ENCODE measurements at places on chromosomes 16 and 17.

- no peak for DNase-seq
These were observed 44.1 kb downstream of the ZNF423 start for GRCh38 chr16:49811644-49812334.

- no peak for DNase-seq
These were observed 19.9 kb downstream of the RPH3AL start for GRCh38 chr17:332558-333322.

DNA sequence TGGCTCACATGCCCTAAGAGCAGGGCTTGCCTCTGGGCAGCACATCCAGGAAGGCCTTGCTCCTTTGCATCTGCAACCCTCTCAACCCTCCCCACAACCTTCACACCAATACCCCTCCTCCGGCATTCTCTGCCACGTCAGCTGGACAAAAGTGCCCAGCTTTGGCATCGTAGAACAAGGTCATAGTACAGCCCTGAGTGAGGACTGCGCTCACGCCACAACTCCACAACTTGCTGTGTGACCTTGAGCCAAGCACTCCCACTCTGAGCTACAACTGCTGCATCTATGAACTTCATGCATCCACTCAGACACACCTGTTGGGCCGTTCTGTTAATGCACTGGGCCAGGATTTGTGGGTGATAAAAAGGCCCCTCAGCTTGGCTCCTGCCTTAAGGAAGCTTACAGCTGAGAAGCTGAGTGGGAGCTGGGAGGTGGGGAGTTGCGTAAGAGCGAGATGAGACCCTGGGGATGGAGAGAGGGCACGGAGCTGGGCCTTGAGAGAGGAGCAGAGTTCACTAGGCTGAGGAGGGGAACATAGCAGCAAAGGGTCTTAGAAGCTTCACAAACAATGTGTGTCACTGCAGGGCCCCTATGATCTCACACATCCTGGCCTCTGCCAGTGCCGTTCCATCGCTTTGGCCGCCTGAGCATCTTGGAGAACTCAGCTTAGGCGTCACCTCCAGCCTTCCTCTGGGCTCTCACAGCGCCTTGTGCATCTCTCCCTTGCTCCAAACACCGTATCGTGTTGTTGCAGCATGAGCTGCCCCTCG, 8.6 kb upstream of the MRC2 start:
- DNase-seq: no peak

- no peak for DNase-seq
These were observed 64.5 kb upstream of the CIBAR2 start for GRCh38 chr16:85176541-85177447.

GRCh38 chr17:8209907-8210760, at the start of gene AURKB:
Gene AURKB, minus strand, starts transcription at chr17:8210575. Its CDS starts 351 bp downstream, at chr17:8210224.
- DNase-seq: peak; percentile 92

GRCh38 chr16:19555938-19556771, 652 bp downstream of the VPS35L start:
- peak; percentile 62 for DNase-seq

DNA sequence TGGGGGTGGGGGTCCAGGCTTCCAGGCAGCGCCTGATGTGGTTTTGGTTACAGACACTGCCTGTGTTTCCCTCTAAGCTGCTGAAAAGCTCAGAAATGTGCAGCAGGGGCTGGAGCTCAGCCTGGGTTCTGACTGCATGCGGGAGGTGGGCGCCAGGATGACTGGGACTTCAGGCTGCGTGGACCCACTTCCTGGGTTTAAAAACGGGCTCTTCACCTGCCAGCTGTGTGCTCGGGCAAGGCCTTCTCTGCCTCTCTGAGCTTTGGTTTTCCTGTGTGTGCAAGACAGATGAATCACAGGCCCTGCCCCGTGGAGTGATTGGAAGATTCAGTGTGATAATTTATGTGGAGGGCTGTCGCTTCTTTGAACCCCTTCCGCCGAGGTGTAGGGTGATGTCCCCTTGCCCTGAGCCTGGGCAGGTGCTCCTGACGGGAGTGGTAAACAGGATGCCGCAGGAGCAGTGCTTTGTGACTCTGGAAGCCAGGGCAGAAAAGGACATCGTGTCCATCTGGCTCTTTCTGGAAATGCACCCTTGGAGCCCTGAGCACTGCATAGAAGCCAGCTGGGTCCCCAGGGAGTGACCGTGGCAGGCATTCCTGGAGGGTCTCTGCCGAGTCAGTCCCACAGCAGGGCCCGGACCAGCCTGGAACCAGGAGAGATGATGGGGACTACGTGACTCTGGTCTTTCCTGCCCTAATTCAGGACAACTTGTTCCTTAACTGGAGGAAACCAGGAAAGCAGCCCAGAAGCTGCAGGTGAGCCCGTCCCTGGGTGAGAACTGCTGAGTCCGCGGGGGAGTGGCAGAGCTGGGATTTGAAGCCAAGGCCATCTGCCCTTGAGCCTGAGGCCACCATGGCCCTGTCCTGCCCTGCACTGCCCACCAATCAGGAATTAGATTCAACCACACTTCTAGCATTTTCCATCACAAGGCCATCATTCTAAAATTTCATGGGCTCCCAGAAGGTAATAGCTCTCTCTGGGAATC, 28.5 kb upstream of the SLC7A5 start:
- no peak for DNase-seq

- no peak for DNase-seq
These were observed 184.3 kb downstream of the HS3ST3A1 start for GRCh38 chr17:13417381-13417950.

DNA sequence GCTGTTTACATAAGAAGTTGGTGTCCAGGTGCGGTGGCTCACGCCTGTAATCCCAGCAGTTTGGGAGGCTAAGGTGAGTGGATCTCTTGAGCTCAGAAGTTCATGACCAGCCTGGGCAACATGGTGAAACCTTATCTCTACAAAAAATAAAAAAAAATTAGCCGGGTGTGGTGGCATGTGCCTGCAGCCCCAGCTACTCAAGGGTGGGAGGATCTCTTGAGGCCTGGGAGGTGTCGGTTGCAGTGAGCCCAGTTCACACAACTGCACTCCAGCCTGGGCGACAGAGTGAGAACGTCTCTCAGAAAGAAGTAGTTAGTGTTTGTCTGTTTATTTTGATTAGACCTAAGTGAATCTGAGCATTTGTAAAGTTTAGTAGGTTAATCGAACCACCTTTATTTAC, 12.8 kb downstream of the DDX19A start:
- DNase-seq: no peak

- no peak for DNase-seq
These were observed 19.1 kb upstream of the NTN1 start for GRCh38 chr17:9002227-9002605.

DNA sequence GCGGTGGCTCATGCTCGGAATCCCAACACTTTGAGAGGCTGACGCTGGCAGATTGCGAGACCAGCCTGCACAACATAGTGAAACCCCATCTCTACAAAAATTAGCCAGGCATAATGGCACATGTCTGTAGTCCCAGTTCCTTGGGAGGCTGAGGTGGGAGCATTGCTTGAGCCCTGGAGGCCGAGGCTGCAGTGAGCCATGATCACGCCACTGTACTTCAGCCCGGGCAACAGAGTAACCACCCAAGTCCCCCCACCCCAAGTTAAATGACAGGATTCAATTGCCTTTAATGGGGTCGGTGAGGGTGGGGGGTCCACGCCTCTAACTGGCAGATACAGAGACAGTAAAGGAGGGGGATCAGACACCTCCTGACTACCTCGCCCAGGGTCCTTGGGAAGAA, 44.9 kb downstream of the EMP2 start:
- no peak for DNase-seq

DNA sequence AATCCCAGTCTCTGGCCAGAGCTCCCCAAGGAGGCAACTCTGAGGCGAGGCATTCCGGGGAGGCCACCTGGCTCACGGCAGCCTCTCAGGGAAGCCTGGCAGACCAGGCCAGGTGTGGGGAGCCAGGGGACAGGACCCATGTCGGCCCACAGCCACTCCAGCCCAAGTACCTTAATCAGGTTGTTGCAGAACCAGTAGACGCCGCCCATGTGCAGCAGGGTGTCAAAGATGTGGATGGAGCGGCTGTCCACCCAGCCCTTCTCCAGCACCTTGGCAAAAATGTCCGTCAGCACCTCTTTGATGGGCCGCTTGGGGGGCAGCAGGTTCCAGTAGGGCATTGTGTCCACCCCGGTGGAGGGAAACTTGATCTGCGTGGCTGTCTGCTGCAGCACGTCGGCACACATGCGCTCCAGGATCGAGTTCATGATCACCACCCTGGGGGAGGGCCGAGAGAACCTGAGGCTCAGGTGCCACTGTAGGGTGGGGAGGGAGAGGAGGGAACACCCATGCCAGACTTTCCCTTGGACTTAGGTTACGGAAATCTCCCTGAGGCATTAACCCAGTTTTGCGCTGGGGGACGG, 7.8 kb downstream of the CSF3 start:
- DNase-seq: no peak

- DNase-seq: no peak
These were observed 142.0 kb downstream of the SSH2 start for GRCh38 chr17:29787995-29788394.

GRCh38 chr16:78816499-78817195, 717.2 kb downstream of the WWOX start:
- no peak for DNase-seq

DNA sequence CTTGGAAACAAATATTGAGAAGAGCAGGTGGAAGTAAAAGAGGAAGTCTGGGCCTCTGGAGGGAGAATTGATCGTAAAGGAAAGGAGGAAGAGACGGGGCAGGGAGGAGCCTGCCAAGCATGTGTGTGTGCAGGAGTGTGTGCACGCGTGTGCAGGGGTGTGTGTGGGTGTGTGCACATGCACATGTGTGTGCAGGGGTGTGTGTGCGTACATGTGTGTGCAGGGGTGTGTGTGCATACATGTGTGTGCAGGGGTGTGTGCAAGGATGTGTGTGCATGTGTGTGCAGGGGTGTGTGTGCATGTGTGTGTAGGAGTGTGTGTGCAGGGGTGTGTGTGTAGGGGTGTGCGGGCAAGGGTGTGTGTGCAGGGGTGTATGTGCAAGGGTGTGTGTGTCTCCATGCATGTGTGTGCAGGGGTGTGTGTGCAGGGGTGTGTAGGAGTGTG, 10.0 kb downstream of the CEP295NL start:
- no peak for DNase-seq

DNA sequence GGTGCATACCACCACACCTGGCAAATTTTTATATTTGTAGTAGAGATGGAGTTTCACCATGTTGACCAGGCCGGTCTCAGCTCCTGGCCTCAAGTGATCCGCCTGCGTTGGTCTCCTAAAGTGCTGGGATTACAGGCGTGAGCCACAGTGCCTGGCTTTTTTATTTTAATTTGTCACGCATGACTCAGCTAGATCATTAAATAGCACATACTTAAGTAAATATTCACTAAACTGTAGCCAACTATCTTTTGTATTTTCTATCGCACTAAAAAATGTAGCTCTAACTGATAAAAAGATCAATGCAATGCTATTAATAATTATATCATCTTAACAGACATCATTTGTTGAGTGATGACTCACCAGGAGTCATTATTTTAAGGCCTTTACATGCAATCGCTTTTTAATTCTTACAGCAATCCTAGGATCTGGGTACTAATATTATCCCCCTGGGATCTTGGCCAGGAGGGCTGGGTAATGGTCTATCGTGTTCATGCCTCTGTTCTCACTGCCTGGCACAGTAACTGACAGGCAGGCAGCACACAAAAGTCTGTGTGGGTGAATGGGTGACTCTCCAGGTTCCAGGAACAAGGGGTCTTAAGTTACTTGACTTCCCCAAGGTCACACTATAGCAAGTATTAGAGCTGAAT, 693.5 kb upstream of the EEF2KMT start:
- no peak for DNase-seq

DNA sequence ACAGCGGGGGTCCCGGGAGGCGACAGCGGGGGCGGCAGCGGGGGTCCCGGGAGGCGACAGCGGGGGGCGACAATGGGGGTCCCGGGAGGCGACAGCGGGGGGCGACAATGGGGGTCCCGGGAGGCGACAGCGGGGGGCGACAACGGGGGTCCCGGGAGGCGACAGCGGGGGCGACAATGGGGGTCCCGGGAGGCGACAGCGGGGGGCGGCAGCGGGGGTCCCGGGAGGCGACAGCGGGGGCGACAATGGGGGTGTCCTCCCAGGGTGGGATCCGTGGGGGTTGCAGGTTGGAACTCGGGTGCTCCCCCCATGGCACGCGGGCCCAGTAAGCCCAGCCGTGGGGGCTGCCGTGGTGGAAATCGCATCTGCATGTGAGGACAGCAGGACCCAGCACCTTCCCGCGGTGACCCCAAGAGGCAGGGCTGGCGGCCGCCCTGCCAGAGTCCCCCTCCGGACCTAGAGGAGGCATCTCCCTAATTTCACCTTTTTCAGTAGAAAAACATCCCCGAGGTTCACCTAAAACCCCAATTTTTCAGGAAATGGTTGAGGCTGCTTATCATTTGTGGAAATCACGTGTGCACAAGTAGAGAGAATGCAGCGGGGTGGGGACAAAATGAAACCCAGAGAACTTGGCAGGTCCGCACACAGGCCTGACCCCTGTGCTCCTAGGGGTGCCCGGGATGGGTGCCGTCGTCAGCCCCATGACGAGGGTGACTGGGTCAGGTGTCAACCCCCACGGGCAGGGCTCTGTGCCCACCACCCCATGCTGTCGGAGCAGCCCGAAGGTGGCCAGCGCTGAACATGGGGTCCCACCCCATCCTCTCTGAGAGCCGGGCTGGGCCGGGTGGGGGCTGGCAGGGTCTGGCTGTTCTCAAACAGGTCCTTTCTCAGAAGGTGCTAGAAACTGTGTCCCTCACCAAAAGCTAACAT, 10.5 kb upstream of the METRNL start:
- no peak for DNase-seq

DNA sequence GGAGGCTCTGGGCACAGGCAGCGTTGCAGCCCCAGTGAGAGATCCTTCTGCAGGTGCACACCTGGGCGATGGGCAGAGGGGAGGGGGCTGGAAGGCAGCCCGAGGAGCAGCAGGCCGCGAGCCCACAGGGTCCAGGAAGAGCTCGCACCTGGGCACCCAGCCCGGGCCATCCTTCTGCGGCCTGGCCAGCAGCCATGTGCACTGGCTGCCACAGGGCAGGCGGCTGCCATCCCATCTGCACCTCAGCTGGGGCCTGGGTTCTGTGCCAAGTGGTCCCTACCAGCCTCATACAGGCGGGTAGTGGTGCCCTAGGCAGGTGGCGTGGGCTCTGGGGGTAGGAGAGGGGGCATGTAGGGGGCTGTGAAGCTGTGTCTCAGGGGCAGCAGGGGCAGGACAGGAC, 197.2 kb downstream of the RBFOX3 start:
- DNase-seq: peak; percentile 38

- DNase-seq: no peak
These were observed 11.5 kb downstream of the RPGRIP1L start for GRCh38 chr16:53692146-53692545.

- no peak for DNase-seq
These were observed 36.5 kb downstream of the IRF8 start for GRCh38 chr16:85935391-85935973.

DNA sequence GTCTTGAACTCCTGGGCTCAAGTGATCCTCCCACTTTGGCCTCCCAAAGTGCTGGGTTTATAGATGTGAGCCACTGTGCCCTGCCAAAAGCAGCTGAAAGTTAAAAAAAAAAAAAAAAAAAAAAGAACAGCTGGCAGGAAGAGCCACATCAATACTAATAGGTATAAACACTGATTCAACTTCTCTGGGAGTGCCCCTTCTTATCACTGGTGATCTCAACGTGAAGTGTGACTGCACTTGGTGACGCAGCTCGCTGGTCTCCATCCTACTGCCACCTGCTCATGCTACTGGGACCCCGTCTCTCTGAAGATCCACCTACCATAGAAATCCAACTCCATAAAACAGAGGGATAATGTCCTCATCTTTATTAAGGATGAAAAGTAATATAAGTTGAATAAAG, 40.8 kb downstream of the RNF157 start:
- no peak for DNase-seq

Measured in urothelium cell line (cell line).